ENCODE measurements at places on chromosomes 2 and 18.
A peak's percentile ranks its signal among the peaks of the same experiment; 100 is the strongest.

DNA sequence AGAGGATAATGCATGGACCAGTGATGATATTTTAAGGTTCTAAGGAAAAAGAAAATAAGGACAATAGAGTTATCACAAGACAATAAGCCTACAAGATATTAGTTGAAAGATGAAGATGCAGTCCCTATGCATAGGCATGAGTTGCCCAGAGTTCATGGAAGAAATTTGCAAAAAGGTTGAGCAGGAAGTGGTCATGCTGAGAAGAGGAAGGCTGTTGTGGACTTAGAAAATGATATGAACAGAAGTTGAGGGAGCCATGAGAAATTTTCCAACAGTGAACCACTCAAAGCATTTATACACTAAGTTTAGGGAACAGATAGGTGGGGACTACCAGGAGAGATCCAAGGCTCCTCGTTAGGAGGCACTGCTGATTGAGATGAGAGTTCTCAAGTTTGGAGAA is 3.5 kb downstream of the OSBPL6 start:
- DNase-seq, result no peak

DNA sequence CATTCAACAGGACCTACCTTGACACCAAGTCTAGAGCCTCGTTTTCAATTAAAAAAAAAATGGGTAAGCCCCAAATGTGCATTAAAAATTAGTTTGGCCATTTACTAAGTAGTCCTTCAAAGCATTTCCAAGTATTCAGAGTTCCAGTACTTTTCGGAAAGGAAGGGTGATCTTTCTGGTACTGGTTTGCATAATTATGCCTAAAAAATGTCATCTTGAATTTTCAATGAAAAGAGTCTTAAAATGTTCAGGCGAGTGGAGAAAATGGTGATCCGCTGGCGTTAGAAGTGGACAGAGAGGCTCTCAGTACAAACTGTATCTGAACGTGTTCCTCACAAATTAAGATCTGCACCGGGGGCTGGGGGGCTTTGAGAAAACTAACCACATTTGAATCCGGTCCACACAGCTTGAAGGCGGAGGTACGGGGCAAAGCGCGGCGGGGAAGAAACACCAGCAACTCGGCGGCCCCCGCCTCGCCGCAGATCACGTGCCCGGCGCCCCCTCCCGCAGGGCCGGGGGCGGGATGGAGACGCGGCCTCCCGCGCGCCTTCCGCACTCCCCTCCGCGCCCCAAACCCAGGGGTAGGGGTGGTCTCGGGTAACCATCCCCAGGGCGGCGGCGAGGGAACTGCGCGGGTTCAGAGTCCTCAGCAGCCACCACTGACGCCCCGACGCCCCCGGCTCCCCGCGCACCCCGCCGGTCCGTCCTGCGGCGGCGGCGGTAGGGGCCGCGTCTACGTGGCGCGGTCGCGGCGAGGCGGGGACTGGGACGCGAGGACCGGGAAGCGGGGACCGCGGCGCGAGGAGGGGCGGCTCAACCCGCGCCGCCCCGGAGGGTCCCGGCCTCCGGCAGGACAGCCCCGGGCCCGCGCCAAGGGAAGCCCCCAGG is 564 bp downstream of the LPIN2 start:
- DNase-seq, result peak; percentile 88

GRCh38 chr18:32760391-32760790 is 12.4 kb downstream of the KLHL14 start:
- no peak for DNase-seq

DNA sequence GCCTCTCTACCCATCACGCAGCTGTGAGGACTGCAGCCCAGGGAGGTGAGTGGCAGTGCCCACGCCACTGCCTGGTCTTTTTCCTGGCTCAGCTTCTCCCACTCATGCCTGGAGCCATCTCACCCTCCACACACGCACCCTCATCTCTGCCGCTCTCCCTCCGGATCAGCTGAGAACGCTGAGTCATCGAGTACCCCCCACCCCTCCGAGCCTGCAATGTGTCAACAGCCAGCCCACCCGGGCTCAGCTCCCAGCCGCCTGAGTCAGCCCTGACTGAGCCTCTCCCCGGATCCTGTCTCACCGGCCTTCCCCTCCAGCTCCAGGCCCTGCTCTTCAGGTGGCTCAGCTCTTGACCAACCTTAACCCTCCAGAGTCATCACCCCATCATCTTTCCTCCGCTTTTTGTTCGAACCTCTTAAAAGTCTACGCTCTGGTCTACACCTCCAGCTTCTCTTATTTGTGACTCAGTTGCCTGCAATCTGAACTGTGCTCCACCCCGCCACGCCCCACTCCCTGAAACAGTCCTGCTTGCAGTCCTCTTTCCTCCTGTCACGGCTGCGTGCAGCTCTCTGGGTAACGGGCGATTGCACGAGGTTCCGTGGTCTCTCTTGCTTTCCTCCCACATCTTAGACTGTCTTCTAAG is 94.4 kb upstream of the ASAP2 start:
- no peak for DNase-seq

DNA sequence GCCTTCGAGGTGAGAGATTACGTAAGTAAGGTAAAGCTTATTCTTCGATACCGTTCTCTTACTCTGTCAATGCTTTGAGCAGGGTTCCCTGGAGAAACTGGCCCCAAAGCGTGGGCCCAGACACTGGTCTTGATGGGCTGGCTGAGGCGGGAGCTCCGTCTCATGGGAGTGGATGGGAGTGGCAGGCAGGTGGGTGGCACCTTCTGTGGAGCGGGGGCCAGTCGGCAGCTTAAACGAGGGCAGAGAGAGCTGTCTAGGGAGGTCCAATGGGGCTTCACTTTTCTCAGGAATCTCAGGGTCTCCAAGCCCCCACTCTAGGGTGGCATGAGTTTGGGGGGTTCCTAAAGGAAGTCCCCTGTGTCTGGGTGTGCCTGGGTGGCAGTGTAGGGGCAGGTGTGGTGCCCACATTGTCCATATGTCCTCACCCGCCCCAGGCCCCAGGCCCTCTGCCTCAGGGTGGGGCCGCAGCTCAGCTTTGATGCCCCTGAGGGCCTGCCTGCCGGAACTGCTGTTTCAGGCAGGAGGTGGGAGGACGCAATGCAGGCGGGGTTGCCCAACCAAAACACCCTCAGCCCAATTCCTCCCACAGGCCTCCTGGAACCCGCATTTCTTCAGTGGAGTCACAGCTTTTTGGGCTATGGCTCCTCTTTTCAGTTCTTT is 32.5 kb upstream of the FOSL2 start:
- no peak for DNase-seq

DNA sequence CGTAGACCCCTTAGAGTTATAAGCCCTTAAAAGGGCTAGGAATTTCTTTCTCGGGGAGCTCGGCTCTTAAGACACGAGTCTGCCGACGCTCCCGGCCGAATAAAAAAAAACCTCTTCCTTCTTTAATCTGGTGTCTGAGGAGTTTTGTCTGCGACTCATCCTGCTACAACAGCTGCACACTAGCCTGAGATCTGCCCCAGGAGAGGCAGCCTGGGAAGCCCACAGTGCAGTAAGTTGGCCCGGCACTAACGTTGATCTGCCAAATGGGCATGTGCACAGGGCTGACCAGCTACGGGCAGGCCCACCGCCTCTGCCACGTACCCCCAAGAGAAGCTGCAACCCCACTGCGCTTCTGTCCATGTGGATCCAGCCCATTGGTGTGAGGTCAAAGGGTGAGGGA is 8.4 kb upstream of the LIMS2 start:
- DNase-seq, result no peak

- no peak for DNase-seq
These were observed at the start of gene GNLY for GRCh38 chr2:85694052-85695025. Gene GNLY, plus strand, starts transcription at chr2:85694358. Its CDS starts 61 bp downstream, at chr2:85694419.

- no peak for DNase-seq
These were observed 53.1 kb downstream of the INO80C start for GRCh38 chr18:35444636-35445035.

DNA sequence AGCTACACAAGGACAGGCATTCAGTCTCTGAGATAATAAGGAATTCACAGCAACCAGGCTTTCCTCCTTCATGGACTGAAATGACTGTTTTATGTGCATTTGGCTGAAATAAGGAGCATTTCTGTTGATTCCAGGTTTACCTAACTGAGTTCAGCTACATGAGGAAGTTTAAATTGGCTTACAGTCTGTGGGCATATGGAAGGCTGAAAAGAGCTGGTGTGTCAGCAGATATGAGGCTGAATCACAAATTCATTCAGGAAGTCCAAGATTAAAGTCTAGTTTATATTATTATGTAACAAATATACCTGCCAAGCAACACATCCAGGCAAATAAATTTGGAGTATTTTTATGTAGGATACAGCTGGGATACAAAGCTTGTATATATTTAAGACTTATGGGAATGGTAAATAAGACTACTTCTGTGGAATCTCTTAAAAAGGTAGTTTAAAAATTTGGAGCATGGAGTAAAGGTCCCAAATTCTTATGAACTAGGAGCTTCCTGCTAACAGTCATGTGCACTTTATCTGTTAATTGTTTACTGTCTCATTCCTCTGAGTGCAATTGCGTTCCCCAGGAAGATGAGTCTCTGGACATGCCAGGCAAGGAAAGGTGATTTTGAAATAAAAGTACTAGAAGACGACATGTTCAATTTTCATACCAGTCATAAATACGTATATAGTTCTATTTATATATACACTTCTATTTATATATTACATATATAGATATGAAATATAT is 53.0 kb downstream of the ZC3H8 start:
- DNase-seq, result no peak

DNA sequence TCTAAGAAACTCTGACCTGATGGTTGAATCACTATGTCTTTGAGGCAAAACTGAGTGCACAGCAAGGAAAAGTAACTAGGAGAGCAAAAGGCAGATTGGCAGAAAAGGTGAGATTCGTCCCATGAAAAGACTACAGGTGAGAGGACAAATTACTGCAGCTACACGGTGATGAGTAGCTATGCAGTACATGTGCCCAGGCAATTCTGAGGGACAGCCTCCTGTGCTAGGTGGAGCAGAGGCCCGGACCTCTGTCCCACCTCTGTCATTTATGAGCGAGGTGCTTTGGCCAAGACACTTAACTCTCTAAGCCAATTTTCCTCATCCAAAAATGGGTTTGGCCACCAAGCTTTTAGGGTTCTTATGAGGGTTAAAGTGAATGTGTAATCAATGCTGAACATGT is 59.9 kb downstream of the GRB14 start:
- no peak for DNase-seq

- no peak for DNase-seq
These were observed 33.9 kb downstream of the SOWAHC start for GRCh38 chr2:109648041-109648527.

GRCh38 chr18:64695851-64696553 is 547.1 kb upstream of the LINC00305 start:
- DNase-seq, result no peak

GRCh38 chr18:79687806-79688205 is 8.2 kb downstream of the CTDP1 start:
- no peak for DNase-seq

DNA sequence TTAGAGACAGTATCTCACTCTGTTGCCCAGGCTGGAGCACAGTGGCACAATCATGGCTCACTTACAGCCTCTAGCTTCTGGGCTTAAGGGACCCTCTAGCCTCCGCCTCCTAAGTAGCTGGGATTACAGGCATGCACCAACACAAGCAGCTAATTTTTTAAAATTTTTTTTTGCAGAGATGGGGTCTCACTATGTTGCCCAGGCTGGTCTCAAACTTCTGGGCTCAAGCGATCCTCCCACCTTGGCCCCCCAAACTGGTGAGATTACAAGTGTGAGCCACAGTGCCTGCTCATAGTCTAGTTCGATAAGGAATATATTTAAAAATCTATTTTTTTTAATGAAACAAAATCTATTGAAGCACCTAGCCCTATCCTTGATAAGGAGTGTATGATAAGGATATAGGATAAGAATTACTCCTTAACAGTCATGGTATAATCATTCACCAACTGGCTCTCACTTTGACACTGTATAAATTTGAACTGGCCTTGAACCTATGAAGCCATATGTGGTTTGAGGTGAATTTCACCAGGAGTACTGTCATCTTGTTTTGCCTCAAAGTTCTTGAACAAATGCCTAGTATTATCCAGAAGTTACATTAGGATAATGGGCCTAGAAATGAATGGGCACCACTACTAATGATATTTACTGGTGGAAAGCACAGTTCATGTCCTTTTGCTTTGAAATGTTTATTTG is 71.1 kb downstream of the EXOC6B start:
- DNase-seq, result no peak

- DNase-seq, result peak; percentile 75
These were observed 43.3 kb downstream of the FER1L5 start for GRCh38 chr2:96685577-96686459.

GRCh38 chr2:108447947-108448677 is 894 bp upstream of the GCC2 start:
- DNase-seq, result no peak

GRCh38 chr18:43382641-43383403 is 105.5 kb upstream of the SYT4 start:
- no peak for DNase-seq

DNA sequence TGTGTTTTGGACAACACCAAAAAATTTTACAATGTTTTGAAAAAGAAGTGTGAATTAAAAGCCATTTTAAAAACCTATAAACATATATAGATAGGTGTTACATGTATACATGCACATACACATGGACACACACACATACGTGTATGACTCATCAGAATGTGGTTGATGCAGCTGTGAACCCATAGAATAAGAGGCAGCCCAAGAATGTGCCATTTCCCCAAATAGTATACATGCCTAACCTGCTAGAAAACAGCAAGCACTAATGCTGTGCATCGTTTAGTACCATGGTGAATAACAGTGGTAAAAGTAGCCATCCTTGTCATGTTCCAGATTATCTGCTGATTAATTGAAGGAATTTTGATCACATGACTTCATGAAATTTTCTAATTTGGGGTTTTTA is 149.0 kb downstream of the DSEL start:
- no peak for DNase-seq

- DNase-seq, result no peak
These were observed 74.2 kb downstream of the DOCK10 start for GRCh38 chr2:224968051-224968450.

DNA sequence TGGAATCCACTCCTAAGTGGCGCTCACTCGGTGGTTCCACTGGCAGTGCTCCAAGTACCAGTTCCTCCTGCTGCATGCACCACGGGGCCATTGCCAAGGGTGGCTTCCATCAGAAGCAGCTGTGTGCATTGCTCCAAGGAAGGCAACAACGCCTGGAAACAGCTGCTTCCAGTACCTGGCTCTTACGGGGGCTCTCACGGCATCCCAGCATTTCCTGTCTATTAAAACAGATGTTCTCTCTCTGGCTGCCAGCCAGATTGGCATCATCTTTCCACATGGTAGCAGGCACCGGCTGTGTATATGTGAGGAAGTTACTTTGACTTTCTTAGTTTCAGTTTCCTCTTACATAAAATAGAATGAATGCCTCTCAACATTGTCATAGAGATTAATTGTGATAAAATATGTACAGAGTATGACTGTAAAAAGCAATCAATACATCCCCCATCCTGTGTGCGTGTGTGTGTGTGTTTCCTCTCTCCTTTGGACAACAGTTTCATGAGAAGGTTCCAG is 84.9 kb downstream of the CMPK2 start:
- peak; percentile 62 for DNase-seq

DNA sequence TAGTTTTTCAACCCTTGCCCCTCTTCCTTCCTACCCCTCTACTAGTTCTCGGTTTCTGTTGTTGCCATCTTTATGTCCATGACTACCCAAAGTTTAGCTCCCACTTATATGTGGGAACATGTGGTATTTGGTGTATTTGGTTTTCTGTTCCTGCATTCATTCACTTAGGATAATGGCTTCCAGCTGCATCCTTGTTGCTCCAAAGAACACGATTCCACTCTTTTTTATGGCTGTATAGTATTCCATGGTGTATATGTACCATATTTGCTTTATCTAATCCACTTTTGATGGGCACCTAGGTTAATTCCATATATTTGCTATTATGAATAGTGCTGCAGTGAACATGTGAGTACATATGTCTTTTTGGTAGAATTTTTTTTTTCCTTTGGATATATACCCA is 20.6 kb upstream of the DSC1 start:
- DNase-seq, result no peak

GRCh38 chr2:239199041-239199768 is 201.6 kb downstream of the HDAC4 start:
- DNase-seq, result no peak
